Tibial artery (tissue), 4 donors: ENCODE measurements at places on chromosomes 12 and 14.

- no peak for DNase-seq
Measured at GRCh38 chr12:95016120-95016519, 12.6 kb upstream of the NDUFA12 start.

DNA sequence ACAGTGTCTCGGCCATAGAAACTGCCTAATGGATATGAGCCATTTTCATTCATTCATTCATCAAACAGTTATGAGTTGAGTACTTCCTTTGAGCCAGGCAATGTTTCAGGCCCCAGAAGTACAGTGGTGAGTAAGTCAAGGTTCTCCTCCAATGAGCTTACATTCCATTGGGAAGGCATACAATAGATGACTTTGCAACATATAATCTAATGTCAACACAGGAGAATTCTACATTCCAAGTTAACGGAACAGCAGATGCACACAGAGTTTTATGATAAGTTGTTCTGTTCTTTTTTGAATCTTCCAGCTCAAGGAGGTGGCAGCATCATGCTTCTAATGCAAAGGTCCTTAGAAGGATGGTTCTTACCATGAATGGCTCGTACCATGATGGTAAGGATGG, 3.2 kb upstream of the RFC5 start:
- no peak for DNase-seq

DNA sequence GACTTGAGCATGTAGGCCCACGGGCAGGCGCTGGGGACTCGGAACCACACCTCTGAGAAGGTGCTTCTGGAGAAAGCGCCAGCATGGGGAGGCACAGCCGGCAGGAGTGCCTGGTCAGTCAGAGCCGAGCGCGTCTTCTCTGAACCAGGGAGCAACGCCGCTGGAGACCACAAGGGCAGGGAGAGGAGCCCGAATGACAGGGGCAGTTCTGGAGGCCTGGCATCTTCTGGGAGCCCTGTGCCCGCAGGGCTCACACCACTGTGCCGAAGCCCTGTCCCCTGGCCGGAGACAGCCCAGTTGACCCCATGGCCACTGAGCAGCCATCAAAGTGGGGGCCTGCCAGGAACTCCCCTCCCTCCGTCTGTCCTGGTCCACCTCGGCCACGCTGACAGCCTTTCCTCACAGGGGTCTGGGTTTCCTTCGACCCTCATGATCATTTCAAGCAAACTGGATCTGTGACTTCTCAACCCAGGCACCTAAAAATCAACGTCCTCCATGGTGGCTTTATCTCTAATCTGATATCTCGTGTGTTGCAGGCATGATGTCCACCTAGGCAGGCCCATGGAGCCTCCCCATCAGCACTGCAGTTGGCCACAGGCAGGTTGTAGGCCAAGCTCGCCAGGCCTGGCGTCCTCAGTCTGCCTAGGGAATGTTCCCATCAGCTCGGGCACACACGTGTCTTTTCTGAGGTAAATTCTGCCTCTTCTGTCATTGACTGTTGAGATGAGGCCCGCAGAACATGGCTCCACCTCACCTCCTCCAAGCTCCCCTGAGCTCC, 299.3 kb upstream of the RTL1 start:
- no peak for DNase-seq

- no peak for DNase-seq
Measured at GRCh38 chr12:98896938-98897337, 251.8 kb downstream of the APAF1 start.

DNA sequence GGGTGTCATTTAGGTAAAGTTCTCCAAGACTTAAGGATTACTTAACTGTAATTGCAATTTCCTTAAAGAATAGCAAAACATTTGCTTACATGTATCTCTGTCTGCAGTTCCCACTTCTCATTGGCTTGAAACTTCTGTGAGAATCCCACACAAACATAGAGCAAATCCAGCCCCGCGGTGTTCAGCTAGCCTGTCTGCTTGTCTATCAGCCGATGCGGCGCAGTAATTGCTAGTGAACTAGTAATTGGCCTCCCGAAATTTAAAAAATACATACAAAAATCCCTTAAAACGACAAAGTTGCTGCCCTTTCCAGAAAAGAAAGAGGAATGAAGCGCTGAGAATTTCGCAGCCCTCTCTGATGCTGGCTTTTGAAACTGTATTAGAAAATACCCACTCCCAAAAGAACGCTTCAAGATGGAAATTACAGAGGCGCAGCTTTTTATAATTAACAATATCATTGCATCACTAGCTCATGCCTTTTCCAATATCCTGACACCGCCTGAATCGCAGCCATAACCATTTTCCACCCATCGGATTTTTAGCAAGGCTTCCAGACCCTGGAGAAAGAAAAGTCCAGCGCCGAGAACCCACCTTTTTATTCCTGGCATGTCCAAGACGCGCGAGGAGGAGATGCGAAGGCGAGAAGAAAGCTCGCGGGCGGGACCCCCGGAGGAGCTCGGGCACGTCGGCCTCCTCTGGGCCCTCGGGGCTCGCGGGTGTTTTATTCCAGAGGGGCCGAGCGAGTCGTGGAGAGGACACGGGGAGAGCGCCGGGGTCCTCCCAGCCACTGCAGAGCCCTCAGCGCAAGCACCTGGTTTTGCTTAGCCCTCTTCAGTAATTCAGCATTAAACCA, 646 bp downstream of the FBLN5 start:
- DNase-seq, result no peak

GRCh38 chr14:96098999-96099335, 59.8 kb downstream of the C14orf132 start:
- DNase-seq, result peak; percentile 7

DNA sequence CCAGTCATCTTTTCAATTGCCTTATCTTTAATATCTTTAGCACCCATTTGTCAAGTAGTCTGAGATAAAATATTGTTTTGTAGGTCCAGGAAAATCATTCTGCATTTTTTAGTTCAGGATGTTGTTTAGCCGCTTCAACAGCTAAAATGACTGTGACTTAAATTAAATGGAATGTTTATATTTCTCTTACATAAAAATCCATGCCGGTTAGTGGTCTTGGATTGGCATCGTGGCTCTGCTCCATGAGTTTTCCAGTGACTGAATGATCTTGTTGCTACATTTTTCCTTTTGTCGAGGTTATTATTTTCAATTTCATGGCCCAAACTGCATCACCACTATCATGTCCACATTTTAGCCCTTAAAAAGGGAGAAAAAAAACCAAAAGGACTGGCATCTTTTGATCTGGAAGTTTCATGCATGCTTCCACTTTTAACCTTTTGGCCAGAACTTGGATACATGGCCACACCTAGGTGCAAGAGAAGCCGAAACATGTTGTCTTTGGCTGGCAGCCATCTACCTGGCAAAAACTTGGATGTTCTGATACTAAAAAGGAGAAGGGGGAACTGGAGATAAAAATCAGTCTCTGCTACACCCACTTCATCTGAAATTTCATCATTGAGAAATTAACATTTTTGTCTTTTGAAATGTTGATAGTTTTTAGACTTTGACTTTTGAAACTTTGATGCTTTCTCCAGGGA, 142.4 kb downstream of the OTOGL start:
- DNase-seq, result no peak

GRCh38 chr14:76413106-76413961, 37.4 kb downstream of the ESRRB start:
- no peak for DNase-seq

- DNase-seq, result no peak
Measured at GRCh38 chr14:95272057-95272456, 47.7 kb downstream of the CLMN start.

GRCh38 chr12:11689591-11690186, 40.2 kb downstream of the ETV6 start:
- no peak for DNase-seq

GRCh38 chr12:97299847-97300246, 162.8 kb upstream of the RMST start:
- no peak for DNase-seq

- DNase-seq, result no peak
Measured at GRCh38 chr14:36717363-36717762, 55.7 kb downstream of the PAX9 start.

DNA sequence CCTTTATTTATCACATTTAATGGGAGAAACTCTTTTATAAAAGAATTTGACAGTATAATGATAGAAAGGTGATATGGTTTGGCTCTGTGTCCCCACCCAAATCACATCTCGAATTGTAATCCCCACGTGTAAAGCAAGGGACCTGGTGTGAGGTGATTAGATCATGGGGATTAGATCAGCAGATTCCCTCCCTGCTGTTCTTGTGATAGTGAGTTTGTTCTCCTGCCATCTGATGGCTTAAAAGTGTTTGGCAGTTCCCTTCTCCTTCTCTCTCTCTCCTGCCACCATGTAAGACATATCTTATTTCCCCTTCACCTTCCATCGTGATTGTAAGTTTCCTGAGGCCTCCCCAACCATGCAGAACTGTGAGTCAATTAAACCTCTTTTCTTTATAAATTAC, 1110.3 kb downstream of the FLRT2 start:
- no peak for DNase-seq

DNA sequence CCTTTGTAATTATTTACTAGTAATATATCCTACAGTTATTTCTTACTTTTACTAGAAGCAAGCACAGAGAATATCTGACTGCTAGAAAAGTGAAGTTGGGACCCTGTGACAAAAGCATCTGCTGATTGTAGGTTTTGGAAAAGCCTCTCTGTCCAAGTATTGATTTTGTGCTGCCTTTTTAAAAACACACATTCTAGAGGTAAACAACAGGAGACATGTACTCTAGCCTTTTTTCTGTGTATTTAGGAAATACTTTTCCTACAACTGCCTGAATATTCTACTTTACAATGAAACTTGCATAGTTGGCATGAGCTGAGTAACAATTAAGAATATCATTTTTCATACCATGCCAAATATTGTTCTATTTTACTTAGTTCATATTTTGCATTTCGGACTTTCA, 1249.0 kb downstream of the SLC16A7 start:
- no peak for DNase-seq

DNA sequence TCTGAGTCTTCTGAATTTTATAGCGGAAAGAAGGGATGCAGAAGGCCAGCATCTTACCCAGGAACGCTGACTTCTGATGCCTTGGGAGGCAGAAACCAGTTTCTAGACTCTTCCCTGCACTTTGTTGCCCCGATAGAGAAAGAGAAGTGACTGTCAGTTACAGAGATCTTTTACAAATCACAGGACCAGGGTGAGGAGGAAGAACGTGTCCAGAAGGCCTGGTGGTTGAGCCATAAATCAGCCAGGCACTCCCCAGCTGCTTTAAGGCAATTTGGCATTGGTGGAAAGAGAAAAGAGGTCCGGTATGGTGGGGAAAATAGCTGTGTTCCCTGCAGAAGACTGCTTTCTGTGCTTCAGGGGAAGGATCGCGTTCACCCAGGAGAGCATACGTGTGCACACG, 88.7 kb upstream of the KCNA1 start:
- DNase-seq, result no peak

DNA sequence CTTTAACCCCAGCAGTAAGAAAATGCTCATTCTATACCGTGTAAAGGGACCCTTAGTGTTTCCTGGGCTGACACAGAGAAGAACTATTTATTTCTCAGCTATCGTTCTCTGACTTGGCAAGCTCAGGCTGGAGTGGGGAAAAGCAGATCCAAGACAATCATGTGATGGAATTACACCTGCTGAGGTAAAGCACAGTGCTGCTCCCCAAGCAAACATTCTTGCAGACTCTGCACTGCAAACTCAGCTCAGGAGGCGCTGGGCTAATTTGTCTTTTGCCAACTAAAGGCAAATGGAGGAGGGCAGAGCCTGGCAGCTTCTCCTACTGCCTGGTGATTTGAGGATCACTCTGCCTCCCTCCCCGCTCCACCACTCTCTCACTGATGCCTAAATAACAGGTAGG, 57.8 kb upstream of the FUT8 start:
- DNase-seq, result no peak

DNA sequence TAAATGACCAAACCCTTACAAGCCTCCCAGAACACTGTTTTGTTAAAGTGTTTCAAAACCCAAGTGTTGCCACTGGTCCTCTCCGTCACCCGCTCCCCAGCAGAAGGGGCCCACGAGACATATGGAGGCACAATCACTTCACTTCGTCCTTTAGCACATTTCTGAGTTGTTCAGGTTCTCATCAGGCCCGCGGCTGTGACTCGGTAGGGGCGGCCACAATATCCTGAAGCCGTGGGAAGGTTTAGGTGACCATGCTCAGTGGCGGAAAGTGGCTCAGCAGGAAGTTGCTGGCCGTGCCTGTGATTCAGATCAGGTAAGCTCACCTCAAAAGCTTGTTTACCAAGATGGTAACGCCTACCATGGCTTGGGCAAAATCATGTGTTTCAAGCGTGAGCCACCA, 227.5 kb downstream of the GLT1D1 start:
- DNase-seq, result no peak

- DNase-seq, result no peak
Measured at GRCh38 chr12:103580026-103580425, 7.0 kb upstream of the STAB2 start.

DNA sequence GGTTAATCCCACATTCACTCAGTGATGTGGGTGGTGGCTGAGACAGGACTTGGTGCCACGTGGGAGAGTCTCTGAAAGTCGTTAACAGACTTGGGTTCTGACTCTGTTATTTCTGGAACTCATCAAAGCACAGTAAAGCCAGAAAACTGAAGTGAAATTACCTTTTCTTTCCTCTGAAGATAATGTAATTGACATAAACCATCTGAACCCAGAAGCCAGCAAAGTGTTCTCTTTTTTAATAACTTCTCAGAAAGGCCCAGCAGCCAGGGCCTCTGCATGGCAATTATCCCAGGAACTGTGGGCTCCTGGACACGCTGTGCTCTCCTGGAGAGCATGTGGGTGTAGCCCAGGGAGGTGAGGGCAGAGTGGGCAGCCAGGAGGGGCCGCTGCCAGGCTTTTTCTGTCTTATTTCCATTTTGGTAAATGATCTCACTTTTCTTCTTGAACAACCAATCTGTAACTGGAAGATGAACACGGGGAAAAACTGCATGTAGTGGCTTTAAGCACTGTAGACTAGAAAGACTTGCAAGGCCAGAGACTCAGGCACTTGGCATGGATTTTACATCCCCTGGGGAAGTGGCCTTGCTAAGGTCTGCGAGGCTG, 444.1 kb upstream of the TMEM132C start:
- peak; percentile 76 for DNase-seq

- peak; percentile 89 for DNase-seq
Measured at GRCh38 chr12:53991077-53991460, 6.1 kb downstream of the HOXC10 start.

DNA sequence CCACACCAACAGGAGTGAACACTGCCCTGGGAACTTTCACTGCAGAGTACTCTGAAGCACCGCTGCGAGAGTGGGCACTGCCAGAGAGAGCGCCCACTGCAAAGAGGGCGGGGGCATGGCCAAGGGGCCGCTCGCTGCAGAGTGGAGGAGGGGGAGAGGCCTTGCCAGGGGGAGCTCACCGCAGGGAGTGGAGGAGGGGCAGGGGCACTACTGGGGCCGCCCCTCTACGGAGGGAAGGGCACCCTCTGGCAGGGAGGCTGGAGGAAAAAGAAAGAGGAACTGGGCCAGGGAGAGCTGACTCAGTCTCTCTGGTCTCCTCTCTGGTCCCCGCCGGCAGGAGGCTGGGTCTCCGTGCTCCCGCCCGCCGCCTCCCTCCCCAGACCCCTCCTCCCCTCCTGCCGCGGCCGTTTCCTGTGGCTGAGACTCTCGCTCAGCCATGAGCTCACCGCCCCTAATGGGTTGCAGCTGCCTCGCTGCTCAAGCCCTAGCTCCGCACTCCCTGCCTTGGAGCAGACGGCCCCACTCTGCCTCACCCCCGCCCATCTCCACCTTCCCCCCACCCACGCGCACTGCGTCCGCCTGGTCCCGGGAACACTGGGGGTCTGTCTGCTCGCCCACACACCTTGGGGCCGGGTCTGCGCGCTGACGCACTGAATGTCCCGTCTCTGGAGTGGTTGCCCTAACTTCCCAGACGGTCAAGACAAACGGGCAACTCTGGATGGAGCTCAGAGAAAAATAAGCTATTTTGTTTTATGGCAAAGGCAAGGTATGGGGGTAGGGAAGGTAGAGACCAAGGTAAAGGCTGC, 1.3 kb downstream of the ARHGEF40 start:
- DNase-seq, result peak; percentile 93
